ENCODE measurements at places on chromosomes 13 and 19.

GRCh38 chr13:80802946-80803345 lies 462.0 kb upstream of the SPRY2 start:
- DNase-seq = no peak

GRCh38 chr13:97245011-97245410 lies 22.9 kb downstream of the MBNL2 start:
- DNase-seq = no peak

GRCh38 chr13:29457299-29457698 lies 138.2 kb downstream of the SLC7A1 start:
- no peak for DNase-seq

DNA sequence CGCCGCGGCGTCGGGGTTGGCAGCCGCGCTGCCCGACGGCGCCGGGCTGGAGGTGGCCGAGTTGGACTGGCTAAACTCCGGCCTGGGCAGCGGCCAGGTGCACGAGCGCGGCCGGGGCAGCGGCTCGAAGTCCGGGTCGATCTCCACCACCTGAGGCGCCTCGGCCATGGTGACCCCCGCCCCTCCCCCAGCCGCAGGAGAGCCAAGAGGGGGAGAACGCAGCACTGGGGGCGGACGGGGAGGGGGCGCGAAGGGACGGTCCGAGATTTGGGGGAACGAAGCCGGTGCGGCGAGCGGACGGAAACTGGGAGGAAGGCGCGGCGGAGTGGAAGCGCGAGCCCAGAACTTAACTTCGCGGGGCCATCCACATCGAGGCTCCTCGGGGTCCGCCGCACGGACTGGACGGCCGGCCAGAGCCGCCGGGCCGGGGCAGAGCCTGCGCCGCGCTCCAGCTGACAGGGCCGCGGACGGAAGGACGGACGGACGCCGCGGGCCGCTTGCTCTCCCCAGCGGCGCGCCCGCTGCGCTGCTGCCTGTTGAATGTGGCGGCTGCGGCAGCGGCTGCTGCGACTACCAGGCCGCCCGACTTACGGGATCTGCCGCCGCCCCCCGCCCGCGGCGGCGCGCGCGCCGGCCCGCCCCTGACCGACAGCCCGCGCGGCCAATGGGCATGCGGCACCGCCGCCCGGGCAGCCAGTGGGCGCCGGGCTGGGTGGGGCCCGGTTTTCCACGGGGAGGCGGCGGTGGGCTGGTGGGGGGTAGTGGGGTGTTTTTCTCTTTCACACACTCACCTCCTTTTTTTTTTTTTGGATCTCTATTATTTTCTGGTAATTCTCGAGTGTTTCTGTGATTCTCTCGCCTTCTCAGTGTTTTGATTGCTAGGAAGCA lies at the start of gene FOXO1:
FOXO1 (minus strand) TSS at position 597 of the 888 bp plus-strand sequence; CDS start at position 168, 429 bp downstream.
- DNase-seq = peak; percentile 93

- no peak for DNase-seq
These were observed 687.8 kb downstream of the DIAPH3 start for GRCh38 chr13:59475911-59476310.

- no peak for DNase-seq
These were observed 768 bp upstream of the CYSLTR2 start for GRCh38 chr13:48652851-48653471.

GRCh38 chr19:19062454-19063182 lies 1.2 kb upstream of the SLC25A42 start:
- DNase-seq = no peak

- DNase-seq = no peak
These were observed 34.3 kb upstream of the SHKBP1 start for GRCh38 chr19:40542202-40542859.

DNA sequence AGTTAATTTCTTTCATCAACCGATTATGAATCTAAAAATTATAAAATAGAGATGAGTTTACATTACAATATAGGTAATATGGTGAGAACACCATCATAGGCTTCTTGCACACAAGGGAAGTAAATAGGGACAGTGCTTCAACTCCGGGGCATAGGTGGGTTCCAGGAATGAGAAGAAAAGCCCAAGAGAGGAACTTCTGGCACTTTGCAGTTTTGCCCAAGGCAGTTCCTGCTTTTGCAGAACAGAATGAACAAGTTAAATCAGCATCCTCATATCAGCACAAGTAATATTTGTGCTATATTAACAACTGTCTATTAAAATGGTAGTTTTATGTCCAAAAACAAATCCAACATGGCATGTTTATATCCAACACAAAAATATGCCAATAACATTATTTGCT lies 60.1 kb downstream of the DACH1 start:
- DNase-seq = no peak

DNA sequence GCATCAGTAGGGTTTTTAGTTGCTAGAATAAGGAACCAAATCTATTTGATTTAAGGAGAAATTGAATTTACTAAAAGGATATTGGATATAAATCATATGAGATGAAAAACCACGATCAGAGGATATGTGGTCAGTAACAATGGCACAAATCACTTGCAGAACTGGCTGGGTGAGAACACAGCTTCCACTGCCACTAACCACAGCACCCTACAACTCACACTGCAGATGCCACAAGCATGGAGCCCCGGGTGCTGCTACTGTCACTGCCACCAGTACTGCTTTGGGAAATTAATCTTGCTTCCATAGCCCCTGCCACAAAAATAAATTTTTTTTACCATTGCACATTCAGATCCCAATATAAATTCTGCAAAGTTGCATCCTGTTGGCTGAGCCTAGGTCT lies 40.6 kb upstream of the KLF12 start:
- peak; percentile 16 for DNase-seq

DNA sequence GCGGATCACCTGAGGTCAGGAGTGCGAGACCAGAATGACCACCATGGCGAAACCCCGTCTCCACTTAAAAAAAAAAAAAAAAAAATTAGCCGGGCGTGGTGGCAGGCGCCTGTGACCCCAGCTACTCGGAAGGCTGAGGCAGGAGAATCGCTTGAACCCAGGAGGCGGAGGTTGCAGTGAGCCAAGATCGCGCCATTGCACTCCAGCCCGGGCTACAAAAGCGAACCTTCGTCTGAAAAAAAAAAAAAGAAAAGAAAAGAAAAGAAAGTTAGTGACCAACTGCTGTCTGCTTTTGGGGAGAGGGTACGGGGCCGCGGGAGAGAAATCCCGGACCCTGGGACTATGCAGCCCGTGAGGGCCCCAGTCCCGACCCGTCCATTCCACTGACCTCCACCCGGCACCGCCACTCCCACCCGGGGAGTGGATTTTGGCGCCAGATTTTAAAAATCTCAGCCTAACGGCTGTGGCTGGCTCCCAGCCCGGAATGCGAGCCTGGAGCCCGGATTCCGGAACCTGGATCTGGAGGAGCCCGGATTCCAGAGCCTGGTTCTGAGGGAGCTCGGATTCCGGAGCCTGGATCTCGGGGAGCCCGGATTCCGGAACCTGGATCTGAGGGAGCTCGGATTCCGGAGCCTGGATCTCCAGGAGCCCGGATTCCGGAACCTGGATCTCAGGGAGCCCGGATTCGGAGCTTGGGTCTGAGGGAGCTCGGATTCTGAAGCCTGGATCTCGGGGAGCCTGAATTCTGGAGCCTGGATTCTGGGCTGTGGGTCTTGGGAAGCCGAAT lies 6.1 kb upstream of the LMNB2 start:
- no peak for DNase-seq

DNA sequence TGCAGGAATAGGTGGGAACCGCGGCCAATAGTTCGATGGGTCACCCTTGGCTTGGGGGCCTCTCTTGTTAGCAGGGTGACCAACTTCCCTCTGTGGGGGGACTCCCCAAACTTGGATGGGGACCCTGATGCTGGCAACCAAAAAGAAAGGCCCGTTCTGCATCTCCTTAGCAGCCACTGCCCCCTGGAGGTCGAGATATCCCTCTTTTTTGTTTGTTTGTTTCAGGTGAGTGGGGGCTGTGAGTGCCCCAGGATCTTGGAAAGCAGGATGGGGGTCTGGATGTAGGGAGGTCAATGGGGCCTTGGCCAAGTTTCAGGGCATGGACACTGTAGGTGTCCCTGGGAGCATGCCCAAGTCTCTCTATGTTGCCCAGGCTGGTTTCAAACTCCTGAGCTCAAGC lies 7.7 kb upstream of the CRTC1 start:
- no peak for DNase-seq

DNA sequence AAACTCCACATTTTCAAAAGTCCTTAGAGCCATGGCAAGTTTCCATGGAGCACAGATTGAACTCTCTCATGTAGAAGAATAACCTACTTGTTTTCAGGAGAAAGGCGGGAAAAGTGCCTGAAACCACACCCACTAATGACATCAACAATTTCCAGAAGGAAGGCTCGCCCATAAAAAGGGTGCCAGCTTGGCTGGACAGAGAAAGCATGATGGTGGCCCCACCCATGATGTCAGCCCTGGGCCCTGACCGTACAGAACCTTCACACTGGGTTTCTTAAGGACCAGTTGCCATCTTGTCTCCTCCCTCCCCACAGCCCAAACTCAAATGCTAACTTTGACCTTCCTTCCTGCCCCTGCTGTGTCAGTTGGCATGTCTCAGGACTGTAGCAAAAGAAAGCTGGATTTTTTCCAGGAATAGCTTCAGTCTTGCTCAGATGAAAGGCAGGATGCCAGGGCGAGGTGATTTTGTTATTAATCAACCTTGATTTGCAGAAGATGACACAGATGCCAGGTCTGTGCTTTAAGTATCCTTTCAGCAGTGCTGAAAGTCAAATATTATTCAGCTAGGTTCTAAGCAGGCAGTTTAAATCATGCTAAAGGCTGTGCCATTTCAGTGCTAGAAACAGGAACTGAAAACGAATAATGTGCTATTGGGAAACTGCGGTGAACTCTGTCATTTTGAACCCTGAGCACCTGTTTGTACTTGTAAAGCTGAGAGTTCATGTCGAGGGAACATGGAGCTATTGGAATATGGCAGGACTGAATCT lies 89.5 kb upstream of the RFC3 start:
- DNase-seq = no peak

- no peak for DNase-seq
These were observed 72.5 kb upstream of the MTIF3 start for GRCh38 chr13:27522847-27523246.

DNA sequence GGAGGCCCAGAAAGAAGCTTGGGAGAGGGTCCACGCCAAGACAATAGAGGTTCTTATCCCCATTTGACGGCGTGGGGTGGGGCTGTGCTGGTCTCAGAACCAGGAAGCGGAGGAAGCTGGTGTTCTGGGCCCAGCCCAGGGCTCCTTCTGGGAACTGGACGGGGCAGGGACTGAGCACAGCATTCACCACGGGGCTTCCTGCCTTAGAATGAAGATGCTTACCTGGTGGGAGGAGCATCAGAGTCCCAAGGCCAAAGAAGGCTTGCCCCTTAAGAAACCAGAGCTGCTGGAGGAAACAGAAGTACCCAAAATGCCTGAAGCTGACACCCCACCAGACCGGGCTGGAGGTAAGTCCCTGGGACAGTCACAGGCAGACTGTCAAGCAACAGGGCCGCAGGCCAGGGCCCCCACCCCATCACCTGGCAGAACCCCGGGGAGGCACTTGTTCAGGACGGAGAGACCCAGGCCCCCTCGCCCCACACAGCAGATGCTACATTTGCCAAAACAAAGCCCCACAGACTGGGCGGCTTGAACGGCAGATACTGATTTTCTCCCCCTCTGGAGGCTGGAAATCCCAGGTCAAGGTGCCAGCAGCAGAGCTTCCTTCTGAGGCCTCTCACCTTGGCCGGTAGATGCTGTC lies 17.8 kb upstream of the IGLON5 start:
- no peak for DNase-seq

DNA sequence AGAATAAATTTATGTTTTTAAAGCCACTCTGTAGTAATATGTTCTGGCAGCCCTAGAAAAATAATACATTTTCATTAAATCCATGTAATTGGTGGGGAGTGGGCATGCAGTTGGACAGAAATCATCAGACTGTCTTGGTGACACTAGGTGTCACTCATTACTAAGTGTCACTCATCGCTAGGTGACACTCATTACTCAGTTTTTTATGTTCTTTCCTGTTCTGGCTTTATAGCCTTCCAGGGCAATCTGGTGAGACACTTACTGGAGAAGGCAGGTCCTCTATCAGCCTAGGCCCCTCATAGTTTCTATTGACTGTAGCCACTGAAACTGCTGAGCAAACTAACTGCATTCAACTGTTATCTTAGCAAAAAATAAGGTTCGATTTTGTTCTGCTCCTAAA lies 542.1 kb downstream of the SLITRK1 start:
- DNase-seq = no peak

- peak; percentile 86 for DNase-seq
These were observed at the start of gene MOB3A for GRCh38 chr19:2096034-2096479. Gene MOB3A (minus strand): TSS chr19:2096326. CDS start chr19:2078560, 17,766 bp downstream.

- no peak for DNase-seq
These were observed 986.5 kb downstream of the PCDH17 start for GRCh38 chr13:58617880-58618665.

DNA sequence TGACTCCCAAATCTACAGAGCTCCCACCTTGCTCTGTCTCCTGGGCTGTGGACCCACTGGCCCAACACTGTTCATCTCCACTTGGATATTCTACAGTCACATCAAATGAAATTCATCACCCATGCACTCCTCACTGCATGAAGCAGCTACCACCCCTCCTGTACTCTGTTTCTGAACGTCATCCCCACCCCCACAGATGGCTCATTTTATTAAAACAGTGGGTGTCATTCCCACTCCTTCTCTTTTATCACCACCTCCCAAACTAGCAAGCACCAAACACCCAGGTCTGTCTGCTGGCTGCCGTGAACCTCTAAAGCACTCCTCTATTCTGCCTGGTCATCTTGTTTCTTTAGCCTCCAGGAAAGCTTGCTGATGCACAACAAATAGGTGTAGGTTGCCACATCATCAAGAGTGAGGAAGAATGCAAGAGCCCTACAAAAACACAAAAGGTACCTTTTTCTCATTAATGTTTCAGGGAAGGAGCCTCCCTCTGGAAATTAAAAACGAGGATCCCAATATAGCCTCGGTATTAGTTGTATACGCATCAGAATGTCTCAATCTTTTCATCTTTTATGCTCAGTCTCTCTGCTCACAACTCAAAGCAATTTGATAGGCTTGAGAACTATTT lies 91.8 kb downstream of the MIPEP start:
- DNase-seq = no peak

DNA sequence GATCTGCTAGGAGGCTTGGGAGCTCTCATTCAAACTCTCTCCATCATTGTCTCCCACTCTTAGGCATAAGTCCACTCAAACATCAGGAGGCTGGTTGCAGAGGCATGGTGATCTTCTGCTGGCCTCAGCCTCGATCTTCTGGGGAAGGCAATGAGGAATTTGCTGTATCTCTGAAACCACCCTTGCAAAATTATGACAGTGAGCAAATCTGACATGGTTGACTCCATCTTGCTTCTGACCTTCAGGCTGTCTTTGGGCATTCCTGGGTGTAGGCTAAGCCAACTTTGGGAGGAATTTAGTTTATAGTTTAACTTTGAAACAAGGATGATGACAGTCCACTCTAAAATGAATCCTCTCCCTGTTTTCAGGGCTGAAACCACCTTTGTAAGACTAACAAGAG lies 84.1 kb upstream of the ABCC4 start:
- no peak for DNase-seq

GRCh38 chr13:91426913-91427312 lies 28.5 kb downstream of the GPC5 start:
- no peak for DNase-seq

GRCh38 chr19:7366701-7367420 lies 18.1 kb downstream of the ARHGEF18 start:
- peak; percentile 59 for DNase-seq

Measured in CD4-positive, alpha-beta T cell treated with Interleukin-2 at 100 ng/mL for 4 hours (primary cell).